ENCODE measurements at places on chromosomes 3 and 15. TPM values are rescaled to one million over a fixed set of nuclear protein-coding genes. Genes with fewer than 3 reads are reported as not detected.

FANCD2OS gene
- total RNA-seq: not detected

SAMD7 gene
- total RNA-seq: not detected

UTS2B gene
- total RNA-seq: not detected

GPR62 gene
- total RNA-seq: 0.52 TPM

CKMT1A gene
- not detected for total RNA-seq

Measured in skeletal muscle tissue (tissue), 5 donors.